ENCODE measurements at places on chromosomes 5 and 9.

DNA sequence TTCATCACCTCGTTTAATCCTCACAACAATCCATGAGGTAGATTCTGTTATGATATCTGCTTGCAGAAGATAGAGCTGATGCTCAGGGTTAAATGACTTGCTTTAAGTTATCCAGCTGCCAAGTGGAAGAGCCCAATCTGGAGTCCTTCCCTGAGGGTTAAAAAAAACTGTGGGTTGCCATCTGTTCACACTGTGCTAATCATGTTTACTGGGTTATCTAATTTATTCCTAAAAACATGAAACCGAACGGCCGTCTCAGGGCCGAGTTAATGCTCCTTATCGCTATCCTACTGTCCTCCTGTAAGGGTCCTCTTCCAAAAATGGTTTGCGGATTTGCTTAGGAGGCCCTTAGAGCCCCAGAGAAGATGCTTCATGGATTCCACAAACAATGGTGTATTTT, 153.3 kb downstream of the YIPF5 start:
- DNase-seq, result no peak

- DNase-seq, result no peak
Observed at GRCh38 chr9:134590240-134591081, 51.1 kb upstream of the COL5A1 start.

DNA sequence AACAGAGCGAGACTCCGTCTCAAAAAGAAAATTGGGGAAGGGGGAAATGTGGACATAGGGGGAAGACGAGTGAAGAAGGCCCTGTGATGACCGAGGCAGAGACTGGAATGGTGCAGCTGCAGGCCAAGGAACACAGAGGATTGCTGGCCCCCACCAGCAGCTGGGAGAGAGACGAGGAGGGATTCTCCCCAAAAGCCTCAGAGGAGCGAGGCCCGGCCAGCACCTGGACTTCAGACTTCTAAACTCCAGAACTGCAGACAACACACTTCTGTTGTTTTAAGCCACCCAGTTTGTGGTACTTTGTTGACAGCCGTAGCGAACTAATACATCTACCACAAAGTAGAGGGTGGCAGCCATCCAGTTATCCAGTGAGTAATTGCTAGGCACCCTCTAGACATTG, 124.6 kb downstream of the ATPSCKMT start:
- no peak for DNase-seq

DNA sequence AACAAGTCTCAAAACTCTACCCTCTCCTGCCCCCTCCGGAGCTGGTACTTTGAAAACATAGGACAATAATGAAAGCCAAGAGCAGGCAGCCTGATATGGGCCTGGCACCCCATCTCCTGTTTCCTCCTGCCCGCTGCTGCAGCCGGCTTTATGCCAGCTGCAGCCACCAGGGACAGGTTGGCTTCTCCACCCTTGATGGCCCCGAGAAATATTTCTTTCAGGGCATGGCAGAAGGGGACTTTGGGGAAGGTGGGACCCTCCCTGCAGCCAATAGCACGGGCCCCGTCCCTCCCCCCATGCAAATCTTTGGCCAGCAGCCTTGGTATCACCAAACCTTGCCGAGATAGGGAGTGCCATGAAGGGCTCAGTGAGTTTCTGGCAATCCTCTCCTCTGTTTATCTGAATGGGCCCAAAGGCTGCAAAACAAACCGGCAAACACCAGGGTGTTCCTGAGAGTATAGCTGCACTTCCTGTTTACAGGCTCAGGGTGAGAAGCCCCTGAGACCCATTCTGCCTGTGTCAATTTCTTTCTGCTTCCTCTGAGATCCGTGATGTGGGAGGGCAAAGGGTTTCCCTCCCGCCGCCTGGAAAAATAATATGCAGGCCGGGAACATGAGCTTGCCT, 73.4 kb upstream of the BOD1 start:
- no peak for DNase-seq

GRCh38 chr5:98942847-98943246, 14.0 kb upstream of the CHD1 start:
- no peak for DNase-seq

- DNase-seq, result no peak
Observed at GRCh38 chr9:36149197-36149596, 12.7 kb downstream of the GLIPR2 start.

GRCh38 chr5:162607879-162608278, 540.3 kb downstream of the GABRG2 start:
- DNase-seq, result no peak

DNA sequence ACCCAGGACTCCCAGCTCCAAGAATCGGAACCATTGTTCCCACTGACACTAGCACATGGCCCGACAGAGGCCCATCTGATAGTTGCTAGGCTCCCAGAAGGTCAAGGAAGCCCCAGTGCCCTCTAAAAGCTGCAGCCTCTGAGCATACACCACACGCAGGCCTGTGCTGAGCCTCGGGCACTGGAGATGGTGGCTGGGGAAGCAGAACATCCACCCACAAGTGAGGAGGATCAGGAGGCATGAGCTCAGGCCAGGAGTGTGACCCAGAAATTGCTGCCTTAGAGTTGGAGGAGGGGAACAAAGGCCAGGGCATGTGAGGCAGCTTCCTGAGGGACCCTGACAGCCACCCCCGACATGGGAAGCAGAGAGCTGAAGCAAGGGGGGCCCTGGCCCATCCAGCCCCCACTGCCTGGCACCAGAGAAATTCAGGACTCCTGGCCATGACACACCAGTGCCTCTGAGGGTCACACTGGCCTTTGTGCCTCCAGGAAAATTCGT, 21.4 kb downstream of the IPPK start:
- DNase-seq, result no peak

GRCh38 chr9:77865385-77866047, 166.1 kb downstream of the GNAQ start:
- no peak for DNase-seq

Measured in stimulated activated CD8-positive, alpha-beta memory T cell treated with anti-CD3 and anti-CD28 coated beads, Interleukin-7, amount 100 ng/mL, for 48 hours (primary cell).